A549 treated with dexamethasone at 1 μM for 4 hours (cell line): ENCODE measurements at places on chromosomes 16 and 17. TPM values are rescaled to one million over a fixed set of nuclear protein-coding genes. Genes with fewer than 3 reads are reported as not detected.

NPW gene
- total RNA-seq, result 0.79 to 1.2 TPM (median 1.0 TPM) in 5 replicates

SLC16A5 gene
- total RNA-seq, result 18.7 to 33.7 TPM (median 28.8 TPM) in 5 replicates

SKAP1 gene
- total RNA-seq, result 0.11 to 0.14 TPM in 2 of 5 replicates, not detected in the others

SNAI3 gene
- 0.08 to 0.19 TPM (median 0.14 TPM) in 5 replicates for total RNA-seq

SLC16A11 gene
- 0.15 TPM in 1 of 5 replicates, not detected in the others for total RNA-seq

TP53TG3 gene
- total RNA-seq, result 0.24 to 0.74 TPM (median 0.35 TPM) in 5 replicates

THAP11 gene
- 26.2 to 39.1 TPM (median 37.6 TPM) in 5 replicates for total RNA-seq

ODF4 gene
- total RNA-seq, result not detected in 5 replicates

FBXW10 gene
- 1.0 to 1.4 TPM (median 1.2 TPM) in 5 replicates for total RNA-seq

NPIPA1 gene
- total RNA-seq, result 28.2 to 54.6 TPM (median 45.8 TPM) in 5 replicates

OR1F1 gene
- total RNA-seq, result 0.26 to 0.56 TPM (median 0.42 TPM) in 5 replicates

CCDC92B gene
- total RNA-seq, result 0.03 to 0.15 TPM (median 0.11 TPM) in 5 replicates

KRT40 gene
- not detected in 5 replicates for total RNA-seq

ITGA2B gene
- total RNA-seq, result 1.1 to 2.3 TPM (median 1.4 TPM) in 5 replicates

KRTAP4-3 gene
- total RNA-seq, result not detected in 5 replicates

TM4SF5 gene
- 0.34 to 1.2 TPM (median 0.66 TPM) in 5 replicates for total RNA-seq

NAGS gene
- 1.1 to 1.8 TPM (median 1.3 TPM) in 5 replicates for total RNA-seq

SLC12A3 gene
- 0.04 TPM in 1 of 5 replicates, not detected in the others for total RNA-seq

ASIC2 gene
- total RNA-seq, result 1.4 to 1.7 TPM (median 1.4 TPM) in 5 replicates

CCDC200 gene
- 0.14 TPM in 1 of 5 replicates, not detected in the others for total RNA-seq

ARHGAP44 gene
- 2.4 to 2.8 TPM (median 2.6 TPM) in 5 replicates for total RNA-seq

CPPED1 gene
- 25.3 to 30.5 TPM (median 28.9 TPM) in 5 replicates for total RNA-seq

KCNG4 gene
- total RNA-seq, result not detected in 5 replicates

ELMO3 gene
- total RNA-seq, result 0.59 to 1.7 TPM (median 0.98 TPM) in 5 replicates

EVPL gene
- total RNA-seq, result 12.7 to 19.5 TPM (median 17.8 TPM) in 5 replicates

HMOX2 gene
- 63.5 to 74.6 TPM (median 71.9 TPM) in 5 replicates for total RNA-seq

ZFHX3 gene
- total RNA-seq, result 9.2 to 19.6 TPM (median 16.7 TPM) in 5 replicates

CDK3 gene
- total RNA-seq, result 1.3 to 4.7 TPM (median 4.1 TPM) in 5 replicates

TLCD2 gene
- total RNA-seq, result 1.5 to 2.8 TPM (median 2.2 TPM) in 5 replicates

HAS3 gene
- total RNA-seq, result 32.7 to 48.6 TPM (median 44.3 TPM) in 5 replicates

KRTAP1-1 gene
- total RNA-seq, result not detected in 5 replicates

KCNH4 gene
- total RNA-seq, result 0.19 to 0.40 TPM (median 0.26 TPM) in 5 replicates

PPP1R27 gene
- total RNA-seq, result 0.19 to 0.42 TPM (median 0.27 TPM) in 5 replicates

TNFSF12 gene
- total RNA-seq, result 6.8 to 12.9 TPM (median 12.1 TPM) in 5 replicates

COX6A2 gene
- total RNA-seq, result not detected in 5 replicates

CHST4 gene
- total RNA-seq, result 0.05 TPM in 1 of 5 replicates, not detected in the others

BICDL2 gene
- 0.02 TPM in 1 of 5 replicates, not detected in the others for total RNA-seq

PPL gene
- total RNA-seq, result 4.2 to 7.5 TPM (median 6.4 TPM) in 5 replicates

PIGS gene
- total RNA-seq, result 54.1 to 65.1 TPM (median 60.5 TPM) in 5 replicates

C17orf67 gene
- 1.5 to 2.3 TPM (median 1.8 TPM) in 5 replicates for total RNA-seq

MMD gene
- total RNA-seq, result 24.7 to 33.9 TPM (median 27.9 TPM) in 5 replicates

SPN gene
- not detected in 5 replicates for total RNA-seq

PLCG2 gene
- total RNA-seq, result 3.0 to 4.6 TPM (median 4.2 TPM) in 5 replicates

ERI2 gene
- total RNA-seq, result 10.5 to 14.8 TPM (median 13.1 TPM) in 5 replicates

CCL17 gene
- not detected in 5 replicates for total RNA-seq

HIGD1B gene
- not detected in 5 replicates for total RNA-seq

KARS1 gene
- 169 to 183 TPM (median 178 TPM) in 5 replicates for total RNA-seq

ATP2A3 gene
- 3.3 to 6.7 TPM (median 5.2 TPM) in 5 replicates for total RNA-seq

CTRL gene
- 0.63 to 2.0 TPM (median 1.5 TPM) in 5 replicates for total RNA-seq

SLC9A5 gene
- total RNA-seq, result 0.87 to 1.7 TPM (median 1.4 TPM) in 5 replicates

LGALS9B gene
- total RNA-seq, result not detected in 5 replicates

KRT33A gene
- total RNA-seq, result not detected in 5 replicates

NOTUM gene
- 0.20 to 0.44 TPM (median 0.31 TPM) in 5 replicates for total RNA-seq

GPRC5B gene
- 40.3 to 48.7 TPM (median 47.0 TPM) in 5 replicates for total RNA-seq

SGCA gene
- total RNA-seq, result 0.54 to 2.3 TPM (median 1.2 TPM) in 5 replicates

P3H4 gene
- total RNA-seq, result 25.4 to 35.5 TPM (median 32.2 TPM) in 5 replicates

CD300LF gene
- not detected in 5 replicates for total RNA-seq

PFAS gene
- total RNA-seq, result 30.9 to 53.2 TPM (median 52.5 TPM) in 5 replicates
